ENCODE measurements at places on chromosomes 4 and X. TPM values are rescaled to one million over a fixed set of nuclear protein-coding genes. Genes with fewer than 3 reads are reported as not detected.

CFAP99 gene
- total RNA-seq, result not detected

CHM gene
- total RNA-seq, result 11.6 TPM

- peaks cover 12% of the 10 kb centered on the region for H3K36me3 ChIP-seq
- no peaks in the 10 kb centered on the region for H3K27me3 ChIP-seq
- H3K4me1 ChIP-seq, result no peaks in the 10 kb centered on the region
- DNase-seq, result no peak
Measured at GRCh38 chr4:88021824-88022223, 14.4 kb downstream of the PKD2 start.

GRCh38 chrX:15873566-15873965, 19.0 kb upstream of the AP1S2 start:
- no peaks in the 10 kb centered on the region for H3K36me3 ChIP-seq
- H3K27me3 ChIP-seq, result no peaks in the 10 kb centered on the region
- no peak for DNase-seq
- no peak overlapping the region for H3K27ac ChIP-seq
- H3K4me1 ChIP-seq, result peaks cover 2% of the 10 kb centered on the region
- no peak overlapping the region for H3K4me3 ChIP-seq

- no peak for DNase-seq
- no peak overlapping the region for H3K4me3 ChIP-seq
- no peak overlapping the region for H3K27ac ChIP-seq
- H3K36me3 ChIP-seq, result no peaks in the 10 kb centered on the region
Measured at GRCh38 chr4:14334166-14334565, 668.1 kb upstream of the CPEB2 start.

DNA sequence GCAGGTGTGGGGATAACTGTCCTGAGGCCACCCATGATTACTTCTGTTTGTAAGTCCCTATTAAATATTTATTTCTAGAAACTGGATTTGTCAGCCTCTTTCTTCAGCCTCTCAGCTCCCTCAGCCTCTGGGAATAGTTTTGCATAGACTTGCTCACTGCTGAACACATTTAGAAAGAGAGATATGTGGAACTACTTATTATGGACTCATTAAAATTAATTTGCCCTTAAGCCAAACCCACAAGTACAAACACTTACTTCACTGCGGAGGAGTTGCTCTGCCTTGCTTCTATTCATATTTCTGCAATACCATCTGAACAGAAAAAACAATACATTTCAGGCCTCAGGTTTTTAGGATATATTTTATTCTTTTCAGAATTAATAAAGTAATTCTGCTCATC, 22.4 kb upstream of the TXK start:
- no peaks in the 10 kb centered on the region for H3K27me3 ChIP-seq
- no peak overlapping the region for H3K27ac ChIP-seq
- peaks cover 7% of the 10 kb centered on the region for H3K4me1 ChIP-seq
- H3K4me3 ChIP-seq, result no peak overlapping the region
- peaks cover 54% of the 10 kb centered on the region for H3K36me3 ChIP-seq

GRCh38 chr4:96637971-96638412, 798.1 kb downstream of the PDHA2 start:
- H3K36me3 ChIP-seq, result no peaks in the 10 kb centered on the region
- H3K4me3 ChIP-seq, result no peak overlapping the region
- no peak overlapping the region for H3K27ac ChIP-seq
- no peaks in the 10 kb centered on the region for H3K27me3 ChIP-seq
- DNase-seq, result no peak

GRCh38 chrX:31715675-31716074, 643.8 kb upstream of the FTHL17 start:
- DNase-seq, result no peak
- no peaks in the 10 kb centered on the region for H3K36me3 ChIP-seq
- no peak overlapping the region for H3K27ac ChIP-seq
- H3K4me3 ChIP-seq, result no peak overlapping the region
- H3K4me1 ChIP-seq, result no peaks in the 10 kb centered on the region

- H3K27ac ChIP-seq, result no peak overlapping the region
- no peak for DNase-seq
- no peak overlapping the region for H3K4me3 ChIP-seq
Measured at GRCh38 chr4:168837922-168838321, 172.1 kb downstream of the CBR4 start.
